ENCODE measurements at places on chromosomes 13 and 19.

GRCh38 chr13:46578590-46578975 lies 25.6 kb downstream of the LRCH1 start:
- DNase-seq = no peak

DNA sequence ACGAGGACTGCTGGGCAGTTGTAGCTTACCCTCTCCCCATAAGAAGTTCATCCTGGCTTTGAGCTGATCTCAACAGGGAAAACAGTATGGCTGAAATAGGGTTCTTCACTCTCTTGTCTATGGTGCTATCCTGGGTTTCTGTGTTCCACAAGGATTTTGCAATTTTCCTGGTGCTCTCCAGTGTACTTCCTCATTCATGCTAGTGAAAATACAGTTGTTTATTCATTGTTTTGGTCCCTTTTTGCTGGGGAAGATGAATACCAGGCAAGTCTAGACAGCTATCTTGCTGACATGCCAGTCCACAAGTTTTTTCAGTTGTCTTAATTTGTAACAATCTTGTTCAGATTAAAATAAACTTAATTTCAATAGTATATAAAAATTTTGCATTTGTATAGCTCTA lies 306.5 kb downstream of the DLEU7 start:
- no peak for DNase-seq

DNA sequence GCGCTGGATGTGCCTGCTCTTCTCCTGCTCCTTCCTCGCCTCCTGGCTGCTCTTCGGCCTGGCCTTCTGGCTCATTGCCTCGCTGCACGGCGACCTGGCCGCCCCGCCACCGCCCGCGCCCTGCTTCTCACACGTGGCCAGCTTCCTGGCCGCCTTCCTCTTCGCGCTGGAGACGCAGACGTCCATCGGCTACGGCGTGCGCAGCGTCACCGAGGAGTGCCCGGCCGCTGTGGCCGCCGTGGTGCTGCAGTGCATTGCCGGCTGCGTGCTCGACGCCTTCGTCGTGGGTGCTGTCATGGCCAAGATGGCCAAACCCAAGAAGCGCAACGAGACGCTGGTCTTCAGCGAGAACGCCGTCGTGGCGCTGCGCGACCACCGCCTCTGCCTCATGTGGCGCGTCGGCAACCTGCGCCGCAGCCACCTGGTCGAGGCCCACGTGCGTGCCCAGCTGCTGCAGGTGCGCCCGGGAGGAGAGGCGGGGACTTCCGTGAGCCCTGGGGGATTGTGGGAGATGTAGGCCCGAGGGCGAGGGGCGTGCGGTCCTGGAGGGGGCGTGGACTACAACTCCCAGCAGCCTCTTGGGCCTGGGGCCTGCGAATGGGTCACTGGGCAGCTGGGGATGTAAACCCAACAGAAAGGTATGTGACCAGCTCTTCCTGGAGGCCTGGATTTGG lies 6.7 kb downstream of the KCNJ14 start:
- no peak for DNase-seq

- DNase-seq = no peak
Observed at GRCh38 chr13:66222926-66223325, 1007.2 kb downstream of the PCDH9 start.

- no peak for DNase-seq
Observed at GRCh38 chr13:39960191-39960590, 304.7 kb downstream of the COG6 start.

GRCh38 chr13:46726347-46726746 lies 70.6 kb downstream of the ESD start:
- DNase-seq = no peak

DNA sequence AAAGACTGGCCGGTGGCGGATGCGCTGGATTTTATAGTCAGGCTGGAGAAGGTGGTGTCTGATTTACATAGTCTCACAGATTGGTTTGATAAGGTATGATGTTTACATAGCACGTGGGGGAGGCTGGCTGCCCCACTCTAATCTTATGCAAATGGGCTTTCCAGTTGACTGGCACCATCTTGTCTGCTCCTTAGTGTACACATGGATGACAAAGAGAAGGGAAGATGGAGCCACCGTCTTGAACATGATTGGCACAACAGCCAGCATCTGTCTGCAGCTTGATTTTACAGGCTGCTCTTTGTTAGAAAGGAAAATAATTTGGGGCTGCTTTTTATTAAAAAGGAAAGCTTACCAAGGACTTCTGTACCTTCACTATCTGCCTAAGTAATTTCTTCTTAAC lies 265.2 kb upstream of the MAB21L1 start:
- DNase-seq = no peak

DNA sequence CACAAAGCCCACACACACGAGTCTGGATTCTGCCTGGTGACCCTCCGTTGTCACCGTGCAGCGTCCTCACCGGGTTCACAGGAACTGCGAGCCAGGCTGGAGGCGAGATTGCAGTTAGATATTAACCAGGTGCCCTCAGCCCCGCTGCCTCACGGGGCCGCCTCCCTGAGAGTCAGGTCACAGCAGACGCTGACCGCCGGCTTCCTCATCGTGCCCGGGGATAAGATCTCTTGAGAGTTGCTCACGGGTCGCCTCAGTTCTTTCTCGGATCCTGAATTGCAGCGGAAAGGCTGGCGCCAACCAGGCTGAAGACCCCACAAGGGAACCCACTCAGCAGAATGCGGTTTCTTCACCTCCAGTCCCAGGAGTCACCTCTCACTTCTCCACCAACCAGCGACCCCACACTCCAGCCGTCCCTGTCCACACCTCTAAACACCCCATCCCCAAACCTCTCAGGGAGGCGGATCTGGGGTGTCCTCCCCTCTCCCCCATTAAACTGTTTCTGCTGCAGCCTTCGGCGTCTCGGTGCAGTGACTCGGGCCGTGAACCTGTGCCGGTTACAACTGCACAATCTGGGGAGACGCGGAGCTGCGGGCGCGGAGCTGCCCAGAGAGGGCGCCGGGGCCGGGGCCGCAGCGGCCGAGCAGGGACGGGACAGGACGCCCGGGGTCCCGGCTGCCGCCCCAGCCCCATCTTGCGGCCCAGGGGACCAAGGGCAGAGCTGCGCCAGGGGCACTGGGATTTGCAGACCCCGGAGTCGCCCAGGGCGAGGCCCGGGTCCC lies 591 bp downstream of the ZNF823 start:
- DNase-seq = no peak

DNA sequence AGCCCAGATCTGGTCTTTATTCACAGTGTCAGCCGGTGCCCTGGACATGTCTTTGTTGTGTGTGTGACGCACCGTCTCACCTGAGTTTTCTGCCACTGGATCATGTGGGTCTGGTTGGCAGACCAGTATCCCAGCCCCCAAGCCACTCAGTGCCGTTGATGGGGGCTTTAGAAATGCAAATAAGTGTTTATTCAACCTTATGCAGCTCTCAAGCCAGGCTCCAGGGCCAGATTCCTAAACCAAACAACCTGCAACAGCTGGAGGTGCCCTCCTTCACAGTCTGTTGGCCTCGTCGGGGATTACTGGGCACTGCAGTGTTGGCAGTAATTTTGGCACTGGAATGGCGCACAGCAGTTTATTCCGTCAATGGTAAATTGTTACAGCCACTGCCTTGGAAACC lies 21.6 kb downstream of the FAM124A start:
- DNase-seq = no peak

- no peak for DNase-seq
Observed at GRCh38 chr13:23715092-23715761, 145.0 kb downstream of the TNFRSF19 start.

- no peak for DNase-seq
Observed at GRCh38 chr19:42345191-42345812, 19.9 kb downstream of the MEGF8 start.

GRCh38 chr19:12628040-12629022 lies 17.6 kb downstream of the ZNF791 start:
- DNase-seq = no peak

DNA sequence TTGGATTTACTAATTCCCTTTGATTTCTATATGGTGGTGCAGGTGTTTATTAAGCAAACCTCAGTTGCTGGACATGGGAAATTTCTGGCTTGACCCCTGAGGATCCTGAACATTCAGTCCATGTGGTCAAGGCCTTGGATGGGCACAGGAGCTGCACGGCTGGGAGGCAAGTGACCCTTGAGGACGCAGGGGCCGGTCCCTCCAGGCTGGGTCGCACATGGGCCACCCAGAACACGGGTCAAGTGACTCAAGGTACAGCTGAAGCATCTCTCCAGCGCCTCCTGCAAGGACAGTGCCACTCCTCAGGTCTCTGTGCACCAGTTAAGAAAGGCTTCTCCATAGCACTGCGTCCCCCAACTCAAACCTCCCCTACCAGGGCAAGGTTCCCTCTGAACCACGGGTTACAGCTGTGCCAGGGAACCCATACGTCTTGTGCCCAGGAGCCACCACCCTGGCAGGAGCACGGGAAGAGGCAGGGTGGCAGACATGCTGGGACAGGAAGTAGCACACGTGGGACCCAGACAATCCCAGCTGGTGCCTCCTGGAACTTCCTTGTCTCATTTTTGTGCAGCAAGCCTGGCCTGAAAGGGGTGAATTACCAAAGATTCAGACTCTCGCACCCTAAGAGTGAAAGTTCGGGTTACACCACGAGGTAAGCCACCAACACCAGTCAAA lies 93.1 kb downstream of the SPACA7 start:
- no peak for DNase-seq

DNA sequence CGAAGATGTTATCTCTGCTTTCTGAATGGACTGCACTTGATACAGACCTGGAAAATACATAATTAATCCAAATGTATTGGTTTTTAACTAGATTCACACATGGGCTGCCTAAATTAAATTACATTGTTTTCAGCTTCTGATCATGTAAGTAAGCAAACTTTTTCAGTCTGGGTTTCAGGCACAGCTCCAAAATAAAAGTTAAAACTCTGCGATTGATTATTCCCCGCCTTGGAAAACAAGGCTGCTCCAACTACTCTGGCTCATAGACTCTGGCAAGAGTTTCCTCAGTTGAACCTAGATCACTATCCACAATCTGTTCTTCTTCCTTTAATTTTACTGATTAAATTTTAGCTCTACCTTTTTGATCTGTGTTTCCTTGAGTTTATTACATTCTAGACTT lies 526.0 kb upstream of the SPRY2 start:
- DNase-seq = no peak

GRCh38 chr13:44627441-44627840 lies 51.3 kb upstream of the TSC22D1 start:
- no peak for DNase-seq

DNA sequence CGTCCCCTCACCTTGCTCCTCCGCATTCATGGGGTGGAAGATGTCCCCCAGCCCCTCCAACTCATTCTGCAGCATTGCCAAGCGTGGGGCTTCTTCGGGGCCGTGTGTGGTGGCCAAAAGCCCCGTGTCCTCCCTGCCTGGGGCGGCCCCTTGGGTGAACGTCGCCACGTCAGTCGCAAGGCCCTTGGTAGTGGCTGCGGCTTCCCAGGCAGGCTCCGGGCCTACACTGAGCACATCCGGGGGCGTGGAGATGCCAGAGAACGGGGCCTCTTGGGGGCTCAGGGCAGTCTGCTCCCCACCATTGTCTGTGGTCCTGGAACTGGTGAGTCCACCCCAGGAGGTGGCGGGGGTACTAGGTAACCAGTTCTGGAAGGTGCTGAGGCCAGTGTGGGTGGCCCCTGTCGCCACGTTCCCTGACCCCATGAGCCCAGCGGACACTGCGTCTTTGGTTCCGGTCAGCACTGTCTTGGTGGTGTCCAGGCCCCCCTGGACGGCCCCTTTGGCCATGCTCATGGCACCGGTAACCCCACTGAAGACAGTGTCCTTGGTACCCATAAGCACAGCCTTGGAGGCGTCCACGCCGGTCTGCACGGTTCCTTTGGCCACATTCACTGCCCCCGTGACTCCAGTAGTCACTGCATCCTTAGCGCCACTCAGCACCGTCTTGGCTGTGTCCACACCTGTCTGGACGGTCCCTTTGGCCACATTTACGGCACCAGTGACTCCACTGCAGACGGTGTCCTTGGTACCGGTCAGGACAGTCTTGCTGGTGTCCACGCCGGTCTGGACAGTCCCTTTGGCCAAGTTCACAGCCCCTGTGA lies 7.6 kb downstream of the PLIN4 start:
- DNase-seq = no peak

DNA sequence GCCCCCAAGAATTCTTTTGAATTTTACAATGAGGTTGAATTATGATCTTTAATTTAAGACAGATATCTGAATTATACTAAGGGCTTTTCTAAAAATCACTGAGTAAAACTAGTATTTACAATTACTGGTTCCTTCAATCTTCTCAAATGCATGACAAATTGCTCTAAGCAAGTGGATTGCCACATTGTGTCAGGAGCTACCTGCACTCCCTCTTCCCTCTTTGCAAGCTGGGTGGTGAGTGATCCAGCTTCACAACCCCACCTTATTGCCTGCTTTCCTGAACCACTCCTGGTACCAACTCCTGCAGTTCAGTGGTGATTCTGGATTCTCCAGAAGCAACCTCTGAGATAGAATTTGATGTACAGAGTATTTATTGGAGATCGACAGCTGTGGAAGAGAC lies 49.9 kb upstream of the SERP2 start:
- DNase-seq = no peak

DNA sequence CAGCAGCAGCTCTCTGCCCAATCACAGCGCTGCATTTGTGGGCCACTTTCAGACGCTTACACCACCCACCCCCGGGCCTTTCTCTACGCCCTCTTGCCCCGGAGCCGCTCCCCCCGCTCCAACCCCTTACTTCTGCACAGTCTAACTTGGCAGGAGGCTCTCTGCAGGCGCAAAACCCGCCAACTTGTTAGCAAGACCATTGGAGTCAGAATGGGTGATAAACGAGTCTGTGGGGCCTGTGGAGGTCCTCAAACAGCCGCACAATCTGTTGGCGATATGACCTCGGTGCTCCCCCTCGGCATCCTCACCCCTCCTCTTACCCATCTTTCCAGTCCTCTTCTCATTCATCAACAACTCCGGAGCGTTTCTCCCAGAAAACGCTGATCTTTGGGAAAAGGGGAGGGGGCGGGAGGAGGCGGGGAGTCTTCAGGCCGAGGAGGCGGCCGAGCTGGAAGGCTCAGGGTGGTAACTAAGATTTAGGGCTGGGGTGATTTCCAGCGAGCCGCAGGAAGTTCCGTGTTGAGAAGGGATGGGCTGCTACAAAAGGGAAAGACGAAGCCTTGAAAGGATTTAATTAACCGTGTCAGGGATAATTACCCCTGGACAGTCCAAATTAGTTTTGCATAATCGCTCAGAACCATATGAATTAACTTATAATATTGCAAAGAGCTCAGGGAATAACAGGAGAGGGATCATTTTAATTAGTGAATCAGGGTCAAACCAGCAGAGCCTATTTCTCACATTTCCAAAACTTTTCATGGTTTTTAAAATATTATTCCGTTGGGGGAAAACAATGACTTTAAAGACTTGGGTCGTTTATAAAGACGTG lies 4.1 kb downstream of the SOX21 start:
- no peak for DNase-seq

GRCh38 chr19:52138278-52138982 lies 1.3 kb downstream of the ZNF616 start:
- DNase-seq = peak; percentile 2

GRCh38 chr13:26037302-26037701 lies 14.5 kb downstream of the SHISA2 start:
- DNase-seq = no peak
